ENCODE measurements at places on chromosomes 1 and 21.
A peak's percentile ranks its signal among the peaks of the same experiment; 100 is the strongest.

DNA sequence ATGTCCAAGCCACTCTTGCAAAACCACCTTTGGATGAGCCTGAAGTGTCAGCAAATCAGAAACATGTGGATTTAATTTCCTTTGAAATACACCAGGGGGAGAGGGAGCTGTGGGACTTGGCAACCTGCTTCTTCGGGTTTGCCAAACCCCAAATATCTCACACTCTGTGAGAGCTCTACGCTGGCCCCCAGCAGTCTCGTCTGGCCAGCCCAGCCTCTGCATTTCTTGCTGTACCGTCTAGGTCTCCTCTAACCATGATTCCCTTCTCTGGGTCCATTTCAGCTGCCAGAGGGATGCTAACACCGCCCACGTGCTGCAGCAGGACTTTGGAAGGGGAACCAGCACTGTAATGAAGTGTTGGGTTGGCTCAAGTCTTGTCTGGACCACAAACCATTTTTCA is 114.6 kb downstream of the MRPS6 start:
- no peak for DNase-seq

GRCh38 chr1:10782491-10783244 is 13.8 kb downstream of the CASZ1 start:
- DNase-seq = no peak

- DNase-seq = peak; percentile 65
Observed at GRCh38 chr1:8283058-8283884, 34.6 kb upstream of the SLC45A1 start.

- peak; percentile 47 for DNase-seq
Observed at GRCh38 chr1:52632732-52633290, at the start of gene SHISAL2A. Gene SHISAL2A, plus strand, starts transcription at chr1:52633168. Its CDS starts 326 bp downstream, at chr1:52633494.

GRCh38 chr1:204107892-204108291 is 35.0 kb downstream of the SOX13 start:
- no peak for DNase-seq

DNA sequence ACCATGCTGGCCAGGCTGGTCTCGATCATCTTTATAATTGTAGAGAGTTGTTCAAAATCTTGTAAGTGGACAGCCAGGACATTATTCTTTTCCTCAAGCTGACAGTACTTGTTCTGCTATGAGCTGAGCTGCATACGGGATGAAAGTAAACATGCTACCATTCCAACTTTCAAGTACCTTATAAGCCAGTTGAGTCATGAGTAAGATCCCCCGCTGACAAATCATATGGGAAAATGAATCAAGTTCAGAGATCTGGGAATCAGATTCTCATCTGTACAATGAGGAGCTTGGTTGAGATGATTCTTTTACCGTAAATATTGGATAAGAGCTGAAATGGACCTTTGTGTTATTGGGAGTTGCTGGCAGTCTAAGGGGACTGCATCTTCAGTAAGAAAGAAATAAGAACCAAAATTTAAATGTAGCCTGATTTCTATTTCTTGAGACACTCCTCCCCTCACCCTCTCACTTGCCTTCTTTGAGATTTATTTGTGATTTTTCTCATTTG is 62.7 kb downstream of the CENPF start:
- DNase-seq = no peak

- no peak for DNase-seq
Observed at GRCh38 chr1:208413006-208413405, 168.8 kb upstream of the PLXNA2 start.

- no peak for DNase-seq
Observed at GRCh38 chr1:6461051-6461530, 4.9 kb downstream of the TNFRSF25 start.

DNA sequence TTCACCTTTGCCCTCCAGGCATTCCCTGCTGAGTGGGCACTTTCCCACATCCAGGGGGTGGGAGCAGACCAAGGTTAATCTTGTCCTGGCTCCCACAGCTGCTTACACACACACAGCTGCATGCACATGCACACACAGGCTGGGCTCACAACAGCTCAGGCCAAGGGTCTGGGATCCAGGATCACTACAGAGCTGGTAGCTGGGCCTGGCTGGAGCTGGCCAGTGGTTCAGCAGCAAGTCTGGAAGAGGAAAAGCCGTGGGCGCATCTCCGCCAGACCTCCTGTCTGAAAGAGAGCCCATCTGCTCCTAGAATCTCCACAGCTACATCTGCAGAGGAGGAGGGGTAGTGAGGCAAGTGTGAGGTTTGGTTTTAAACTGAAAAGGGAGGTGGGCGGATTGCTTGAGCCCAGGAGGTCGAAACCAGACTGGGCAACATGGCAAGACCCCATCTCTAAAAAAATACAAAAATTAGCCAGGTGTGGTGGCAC is 3.8 kb downstream of the CDK18 start:
- no peak for DNase-seq

DNA sequence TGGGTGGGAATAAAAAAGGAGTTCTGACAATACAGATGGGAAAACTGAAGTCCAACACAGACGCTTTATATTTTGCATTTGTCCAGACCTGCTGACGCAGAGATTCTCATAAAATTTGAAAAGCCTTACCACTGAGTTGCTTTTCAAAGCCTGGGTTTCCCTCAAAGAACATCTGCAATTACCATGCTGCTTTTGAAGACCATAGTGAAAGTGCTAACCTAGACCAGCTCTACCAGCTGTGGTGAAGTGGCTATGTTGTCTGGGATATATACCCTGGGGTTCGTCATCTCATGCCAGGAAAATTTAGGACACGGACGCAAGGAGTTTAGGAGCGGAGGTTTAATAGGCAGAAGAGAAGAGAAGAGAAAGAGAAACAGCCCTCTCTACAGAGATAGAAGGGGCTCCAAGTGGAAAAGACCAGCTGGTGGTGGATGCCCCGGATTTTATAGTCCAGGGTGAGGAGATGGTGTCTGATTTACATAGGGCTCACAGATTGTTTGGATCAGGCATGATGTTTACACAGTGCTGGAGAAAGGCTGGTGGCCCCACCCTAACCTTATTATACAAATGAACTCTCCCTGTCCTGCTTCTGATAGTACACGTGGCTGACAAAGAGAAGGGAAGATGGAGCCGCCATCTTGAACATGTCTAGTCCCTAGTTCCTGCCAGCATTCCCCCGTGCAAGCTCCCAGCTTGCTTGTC is 73.8 kb downstream of the AK4 start:
- no peak for DNase-seq

DNA sequence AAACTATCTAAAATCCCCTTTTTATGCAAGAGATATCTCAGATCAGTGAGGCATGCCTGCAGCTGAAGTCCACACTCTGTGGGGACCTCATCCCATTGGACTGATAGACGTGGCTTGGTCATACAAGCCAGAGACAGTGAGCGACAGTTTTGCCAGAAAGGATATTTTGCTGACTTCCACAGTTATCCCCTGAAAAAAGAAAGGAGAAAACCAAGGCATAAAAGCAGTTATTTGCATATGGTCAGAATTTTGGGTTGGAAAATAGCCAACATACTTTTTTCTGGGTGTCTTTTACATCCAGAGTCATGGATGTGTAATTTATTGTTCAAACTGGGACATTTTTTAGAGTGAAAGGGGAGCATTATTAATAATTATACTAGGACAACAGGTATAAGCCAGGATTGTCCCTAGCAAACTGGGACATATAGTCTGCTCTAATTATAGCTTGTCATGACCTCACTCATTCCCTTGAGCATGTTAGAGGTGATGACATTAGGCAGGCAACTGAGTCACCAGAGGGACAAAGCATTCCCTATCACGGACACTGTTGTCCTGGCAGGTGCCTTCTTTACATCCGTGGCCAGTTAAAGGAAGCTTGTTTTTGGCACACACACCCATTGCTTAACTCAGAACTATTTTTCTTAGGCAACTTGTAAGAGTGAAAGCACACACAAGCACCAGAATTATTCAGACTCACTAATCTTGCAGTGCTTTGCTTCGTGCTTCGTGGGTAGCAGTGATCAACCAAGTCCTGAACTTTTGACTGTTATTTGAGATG is 65.5 kb downstream of the PRRX1 start:
- no peak for DNase-seq

GRCh38 chr1:203453616-203454015 is 22.0 kb upstream of the PRELP start:
- DNase-seq = no peak

DNA sequence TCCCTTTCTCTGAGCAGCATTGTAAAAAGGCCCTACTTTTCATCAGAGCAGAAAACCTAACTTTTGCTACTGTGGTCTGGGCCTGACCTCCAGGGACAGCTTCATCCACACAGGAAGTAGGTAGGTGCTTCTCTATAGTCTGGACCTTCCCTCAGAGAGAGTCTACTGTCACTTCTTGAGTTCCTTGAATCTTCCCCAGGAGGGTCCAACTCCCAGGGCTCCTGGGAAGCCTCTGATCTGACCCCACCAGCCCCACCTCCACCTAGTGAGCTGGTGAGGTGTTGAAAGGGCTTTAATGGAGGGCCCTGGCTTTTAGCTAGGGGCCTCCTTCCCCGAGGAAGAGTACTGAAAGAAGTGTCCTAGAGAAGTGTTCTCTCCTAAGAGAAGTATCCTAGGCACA is 2.7 kb upstream of the VANGL2 start:
- DNase-seq = no peak

GRCh38 chr1:100643471-100644196 is 75.9 kb upstream of the VCAM1 start:
- DNase-seq = no peak

- no peak for DNase-seq
Observed at GRCh38 chr1:23904748-23905357, 8.3 kb downstream of the CNR2 start.

DNA sequence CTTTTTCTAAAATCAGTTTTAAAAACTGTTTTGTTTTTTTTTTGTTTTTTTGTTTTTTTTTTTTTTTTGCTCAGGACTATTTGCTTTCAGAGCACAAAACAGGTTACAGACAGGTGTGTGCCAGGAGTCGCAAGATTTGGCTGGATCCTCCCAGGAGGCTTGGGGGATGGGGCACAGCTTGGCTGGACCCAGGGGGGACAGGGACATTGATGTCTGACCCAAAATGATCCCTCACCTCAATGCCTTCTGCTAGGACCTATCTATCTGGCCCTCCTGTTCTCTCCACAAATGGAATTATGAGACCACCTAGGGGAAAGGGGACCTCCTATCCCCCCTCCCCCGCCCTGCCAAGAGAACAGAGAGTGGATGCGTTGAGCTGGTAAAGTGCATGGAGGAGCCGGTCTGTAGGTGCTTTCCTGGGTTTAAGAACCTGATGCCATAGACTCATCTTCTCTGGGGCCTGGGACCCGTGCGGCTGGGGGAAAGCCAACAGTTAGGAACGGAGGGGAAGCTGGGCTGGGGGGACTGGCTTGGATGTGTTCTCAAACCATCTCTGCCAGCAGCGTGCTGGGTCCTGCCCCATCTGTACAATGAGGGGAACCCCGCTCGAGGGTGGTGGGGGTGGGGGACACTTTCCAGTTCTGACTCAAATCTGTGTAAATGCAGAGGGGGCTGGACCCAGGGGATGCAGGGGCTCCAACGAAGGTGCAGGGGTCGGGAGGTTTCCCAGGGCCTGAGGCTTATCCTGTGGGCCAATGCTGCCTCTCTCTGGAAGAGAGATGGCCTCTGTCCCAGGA is 28.9 kb downstream of the RUNX3 start:
- DNase-seq = no peak

DNA sequence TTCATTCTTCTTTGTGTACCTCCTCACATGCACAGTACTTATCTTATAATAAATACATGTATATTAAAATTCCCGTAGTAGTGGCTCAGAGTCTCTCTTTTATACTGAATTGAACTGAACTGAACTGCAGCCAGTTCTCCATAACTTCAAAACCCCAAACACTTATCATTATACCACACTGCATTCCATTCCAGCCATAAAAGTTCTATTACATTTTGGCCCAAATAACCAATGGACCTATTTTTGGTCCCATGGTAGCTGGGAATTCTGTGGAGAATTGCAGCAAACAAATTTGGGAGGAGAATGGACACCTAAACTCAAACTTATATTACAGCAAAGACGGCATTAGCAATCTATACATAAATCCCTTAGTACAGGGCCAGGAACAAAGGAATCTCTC is 86.6 kb upstream of the C1orf87 start:
- no peak for DNase-seq

DNA sequence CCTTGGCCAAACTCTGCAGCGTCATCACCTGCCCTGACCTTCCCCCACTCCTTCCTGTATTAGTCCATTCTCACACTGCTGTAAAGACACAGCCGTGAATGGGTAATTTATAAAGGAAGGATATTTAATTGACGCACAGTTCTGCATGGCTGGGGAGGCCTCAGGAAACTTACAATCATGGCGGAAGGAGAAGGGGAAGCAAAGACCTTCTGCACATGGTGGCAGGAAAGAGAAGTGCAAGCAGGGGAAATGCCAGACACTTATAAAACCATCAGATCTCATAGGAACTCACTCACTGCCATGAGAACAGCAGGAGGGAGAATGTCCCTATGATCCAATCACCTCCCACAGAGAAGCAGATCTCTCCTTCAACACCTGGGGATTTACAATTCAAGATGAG is 408.5 kb downstream of the PTPRU start:
- DNase-seq = no peak
